ENCODE measurements at places on chromosomes 6 and 20.

- no peak for DNase-seq
Observed at GRCh38 chr6:110037726-110038295, 59.7 kb downstream of the GPR6 start.

GRCh38 chr20:12053353-12053752, 135.7 kb downstream of the BTBD3 start:
- DNase-seq: no peak

GRCh38 chr20:42370075-42370474, 751.9 kb upstream of the CHD6 start:
- DNase-seq: no peak

- no peak for DNase-seq
Observed at GRCh38 chr20:43537921-43538877, 20.6 kb upstream of the SGK2 start.

- no peak for DNase-seq
Observed at GRCh38 chr20:57211908-57212533, 54.4 kb downstream of the BMP7 start.

- no peak for DNase-seq
Observed at GRCh38 chr6:136401749-136402148, 112.1 kb upstream of the BCLAF1 start.

GRCh38 chr20:36607586-36608387, 2.2 kb downstream of the RAB5IF start:
- DNase-seq: no peak

GRCh38 chr20:47789081-47789763, 3.9 kb upstream of the SULF2 start:
- DNase-seq: no peak

DNA sequence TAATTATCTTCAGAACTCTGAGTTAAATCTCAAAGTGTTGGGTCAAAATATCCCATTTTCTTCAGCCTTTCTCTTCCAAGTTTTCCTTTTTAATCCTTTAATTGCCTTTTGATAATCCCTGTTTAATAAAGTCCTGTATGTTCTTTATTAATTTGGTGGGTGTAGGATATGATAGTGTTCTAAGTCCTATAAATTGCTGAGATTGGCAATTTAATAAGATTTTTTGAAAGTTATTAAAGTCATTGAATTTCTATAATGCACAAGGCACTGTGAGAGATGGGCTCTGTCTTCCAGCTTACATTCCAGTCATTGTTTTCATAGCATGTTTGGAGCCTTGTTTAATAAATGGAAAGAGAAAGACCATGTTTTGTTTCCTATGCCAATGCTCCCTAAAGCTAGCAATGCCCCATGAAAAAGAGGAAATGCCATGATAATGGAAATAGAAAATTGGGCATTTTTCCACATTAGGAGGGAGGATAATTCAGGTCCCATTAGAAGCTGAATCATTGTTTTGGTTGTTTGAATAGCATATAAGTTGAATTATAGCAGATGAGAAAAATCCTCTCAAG, 404.8 kb downstream of the CD109 start:
- no peak for DNase-seq

- DNase-seq: no peak
Observed at GRCh38 chr6:5998711-5999687, 7.7 kb downstream of the NRN1 start.

DNA sequence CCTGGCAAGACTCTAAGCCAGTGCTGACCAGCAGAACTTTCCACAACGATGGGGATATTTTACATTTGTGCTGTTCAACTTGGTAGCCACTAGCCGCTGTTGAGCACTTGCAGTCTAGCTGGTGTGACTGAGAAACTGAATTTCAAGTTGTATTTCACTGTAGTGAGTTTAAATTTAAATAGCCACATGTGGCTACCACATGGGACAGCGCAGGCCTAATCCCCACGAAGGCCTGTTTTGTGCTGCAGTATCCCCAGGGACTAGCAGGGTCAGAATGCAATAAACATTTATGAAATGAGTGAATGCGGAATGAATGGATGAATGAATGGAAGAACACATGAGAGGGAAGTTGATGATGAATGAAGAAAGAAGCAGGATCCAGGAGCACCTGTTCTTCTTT, 115.8 kb downstream of the TRERF1 start:
- DNase-seq: no peak

DNA sequence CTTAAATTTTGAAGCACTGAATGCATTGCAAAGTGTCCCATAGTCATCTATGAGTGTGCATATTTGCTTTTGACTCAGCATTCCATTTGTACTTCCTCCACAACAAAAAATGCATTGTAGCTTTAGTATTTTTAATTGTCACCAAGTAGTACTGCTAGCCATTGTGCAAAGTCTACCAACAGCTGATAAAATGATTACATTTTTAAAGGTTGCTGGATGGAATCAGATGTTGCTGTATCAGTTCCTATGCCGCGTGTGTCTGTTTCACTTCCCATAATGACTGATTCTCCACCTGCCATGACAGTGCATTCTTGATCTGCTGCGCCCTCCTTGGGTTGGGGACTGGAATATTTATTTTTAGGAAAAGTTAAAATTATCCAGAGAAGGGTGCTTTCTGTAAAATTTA, 41.2 kb downstream of the SLX4IP start:
- no peak for DNase-seq

- DNase-seq: no peak
Observed at GRCh38 chr6:39091220-39091619, 23.8 kb downstream of the SAYSD1 start.

GRCh38 chr20:53890443-53891305, 179.7 kb downstream of the BCAS1 start:
- no peak for DNase-seq

DNA sequence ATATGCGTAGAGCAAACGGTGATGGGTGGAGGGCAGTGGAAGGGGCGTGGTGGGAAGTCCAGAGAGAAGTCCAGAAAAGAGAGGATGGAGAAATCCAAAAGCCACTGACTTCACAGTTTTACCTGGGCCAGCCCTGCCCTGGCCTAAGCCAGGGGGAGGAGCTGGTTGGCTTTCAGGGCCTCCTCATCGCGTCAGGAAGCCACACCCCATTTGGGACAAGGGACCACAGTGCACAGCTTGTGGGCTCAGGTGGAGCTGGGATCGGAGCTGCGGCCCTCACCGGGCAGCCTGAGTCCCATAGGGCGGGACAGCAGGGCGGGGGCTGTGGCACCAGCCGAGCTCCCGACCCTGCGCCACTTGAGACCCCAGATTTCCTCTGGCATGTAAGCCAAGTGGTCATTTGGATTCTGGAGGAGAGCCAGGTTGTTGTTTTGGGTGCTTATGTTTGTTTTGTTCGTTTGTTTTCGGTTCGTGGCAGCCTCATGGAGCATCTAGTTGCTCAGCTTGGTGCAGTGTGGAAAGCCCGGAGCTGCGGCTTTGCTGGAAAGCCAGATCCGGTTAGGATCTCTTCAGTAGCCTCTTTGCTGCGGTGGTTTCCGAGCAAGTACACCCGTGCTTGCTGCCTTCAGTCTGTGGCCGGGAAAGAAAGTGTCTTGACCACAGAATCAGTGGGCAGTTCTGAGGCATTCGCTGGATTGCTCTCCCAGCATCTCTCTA, 42.2 kb downstream of the RIOK1 start:
- DNase-seq: no peak

DNA sequence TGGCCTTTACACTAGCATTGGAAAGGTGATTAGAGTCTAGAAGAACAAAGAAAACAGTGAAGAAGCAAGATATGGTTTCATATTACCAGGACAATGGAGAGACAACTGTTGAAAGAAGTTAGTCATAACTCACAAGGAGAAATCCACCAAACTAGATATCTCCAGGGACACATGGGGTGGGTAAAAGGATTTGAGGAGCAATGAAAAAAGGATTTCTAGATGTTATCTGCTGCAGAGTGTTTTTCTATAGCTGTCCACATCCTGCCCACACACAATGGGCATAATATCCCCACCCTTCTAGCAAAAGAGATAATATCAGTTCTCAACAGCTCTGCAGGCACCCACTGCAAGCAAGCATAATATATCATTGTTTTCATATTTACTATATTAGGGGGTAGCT, 303.1 kb downstream of the HAO1 start:
- no peak for DNase-seq

DNA sequence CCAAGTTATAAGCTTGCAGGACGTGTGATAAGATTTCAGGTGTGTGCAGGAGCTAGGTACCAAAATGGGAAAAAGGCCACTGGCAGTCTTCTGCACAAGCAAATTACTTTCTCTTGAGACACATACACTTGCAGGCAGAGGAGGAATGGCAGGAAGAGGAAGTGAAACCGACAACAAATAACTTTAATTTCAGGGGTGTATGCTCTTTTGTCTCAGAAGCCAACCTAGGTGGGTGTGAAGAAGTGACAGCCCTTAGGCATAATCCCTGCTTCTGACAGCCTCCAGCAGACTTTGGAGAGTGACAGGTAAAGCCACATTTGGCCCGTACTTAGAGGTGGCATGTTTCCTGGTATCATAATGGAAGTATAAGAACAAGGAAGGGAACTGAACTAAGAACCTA, 118.8 kb upstream of the TRAF3IP2 start:
- DNase-seq: no peak

GRCh38 chr6:18495236-18495635, 108.1 kb downstream of the RNF144B start:
- no peak for DNase-seq

GRCh38 chr6:143941852-143942627, 66.0 kb downstream of the PLAGL1 start:
- DNase-seq: peak; percentile 40

GRCh38 chr6:170564936-170565530, 10.9 kb downstream of the TBP start:
- no peak for DNase-seq

- no peak for DNase-seq
Observed at GRCh38 chr20:16017656-16018055, 555.6 kb downstream of the KIF16B start.

- DNase-seq: no peak
Observed at GRCh38 chr6:139277161-139277560, 14.6 kb downstream of the TXLNB start.

DNA sequence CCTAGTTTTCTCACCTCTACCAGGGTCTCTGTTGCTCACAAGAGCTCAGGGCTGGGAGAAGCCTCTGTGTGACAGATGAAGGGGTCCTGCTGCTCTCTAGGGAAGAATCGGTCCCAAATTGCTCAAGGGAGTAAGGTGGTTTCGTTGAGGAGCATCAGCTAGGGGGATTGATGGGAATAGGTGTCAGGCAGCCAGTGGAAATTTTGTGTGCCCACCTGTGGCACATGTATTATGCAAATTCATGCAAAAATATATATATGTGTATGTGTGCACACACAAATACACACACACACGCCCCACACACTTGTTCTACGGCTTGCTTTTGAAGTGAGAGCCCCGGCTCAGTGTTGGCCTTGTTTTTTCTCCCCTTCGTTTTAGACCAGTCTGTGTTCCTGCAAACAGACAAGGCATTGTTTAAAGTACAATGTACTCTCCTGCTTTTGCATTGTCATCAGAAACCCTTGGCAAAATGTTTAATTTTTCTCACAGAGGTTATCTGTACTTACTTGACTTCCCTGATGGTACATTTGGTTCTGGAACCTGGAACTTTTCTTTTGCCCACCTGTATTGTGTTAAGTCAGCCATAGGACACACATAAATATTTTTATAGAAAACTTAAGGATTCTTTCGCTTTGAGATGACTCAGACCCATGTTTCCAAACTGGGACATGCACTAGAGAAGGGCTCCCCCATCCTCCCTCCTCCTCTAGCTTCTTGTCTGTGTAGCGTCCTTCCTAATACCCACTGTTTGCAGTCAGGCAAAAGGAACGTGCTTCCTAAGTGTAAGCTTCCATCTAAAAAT, 26.7 kb downstream of the FOXO3 start:
- DNase-seq: no peak

GRCh38 chr6:134288538-134289203, 29.2 kb downstream of the SGK1 start:
- DNase-seq: no peak

GRCh38 chr6:36633915-36634314, 39.8 kb downstream of the SRSF3 start:
- no peak for DNase-seq

DNA sequence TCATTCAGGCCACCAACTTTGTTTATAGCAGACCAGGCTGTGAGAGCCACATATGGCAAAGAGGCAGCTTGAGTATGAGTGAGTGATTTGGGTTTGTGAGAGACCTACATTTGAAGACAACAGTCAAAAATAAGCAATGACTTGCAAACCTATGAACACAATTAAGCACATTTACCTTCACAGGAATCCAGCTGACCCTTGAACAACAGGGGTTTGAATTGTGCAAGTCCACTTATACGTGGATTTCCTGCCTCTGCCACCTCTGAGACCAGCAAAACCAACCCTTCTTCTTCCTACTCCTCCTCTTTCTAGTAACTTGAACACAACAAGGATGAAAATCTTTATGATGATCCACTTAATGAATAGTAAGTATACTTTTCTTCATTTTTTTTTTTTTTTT, 10.1 kb downstream of the RTN4IP1 start:
- DNase-seq: no peak

DNA sequence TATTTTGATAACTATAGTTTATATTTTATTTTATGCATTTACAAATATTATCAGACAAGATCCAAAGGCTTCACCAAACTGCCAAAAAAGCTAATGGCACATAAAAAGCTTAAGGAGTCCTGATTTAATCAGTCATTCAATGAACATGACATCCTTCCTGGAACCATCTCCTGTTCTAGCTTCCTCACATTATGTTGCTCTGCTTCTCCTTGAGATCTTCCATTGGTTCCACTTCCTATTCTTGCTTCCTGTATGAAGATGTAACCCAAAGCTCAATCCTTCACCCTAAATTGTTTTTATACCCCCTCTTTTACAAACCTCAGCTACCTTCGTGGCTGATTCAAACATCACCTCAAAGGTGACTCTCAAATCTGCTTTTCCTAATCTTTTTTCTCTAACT, 4.5 kb upstream of the BRD2 start:
- no peak for DNase-seq

DNA sequence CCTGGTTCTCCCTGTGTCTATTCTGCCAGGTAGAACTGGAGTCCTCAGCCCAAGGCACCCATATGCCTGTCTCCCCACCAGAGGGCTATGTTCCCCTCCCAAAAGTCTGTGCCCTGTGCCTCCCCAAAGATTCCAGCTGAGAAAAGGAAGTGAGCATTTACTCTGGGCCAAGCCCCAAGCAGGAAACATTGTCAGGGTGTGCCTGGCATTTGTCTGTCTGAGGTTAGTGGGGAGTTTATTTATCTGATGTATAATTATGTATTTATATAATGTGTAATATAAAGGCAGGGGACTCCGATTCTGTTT, 5.6 kb downstream of the GDF5 start:
- DNase-seq: no peak

- no peak for DNase-seq
Observed at GRCh38 chr6:3138341-3138740, 19.0 kb downstream of the TUBB2A start.

GRCh38 chr20:49729780-49730179, 16.1 kb upstream of the B4GALT5 start:
- no peak for DNase-seq

DNA sequence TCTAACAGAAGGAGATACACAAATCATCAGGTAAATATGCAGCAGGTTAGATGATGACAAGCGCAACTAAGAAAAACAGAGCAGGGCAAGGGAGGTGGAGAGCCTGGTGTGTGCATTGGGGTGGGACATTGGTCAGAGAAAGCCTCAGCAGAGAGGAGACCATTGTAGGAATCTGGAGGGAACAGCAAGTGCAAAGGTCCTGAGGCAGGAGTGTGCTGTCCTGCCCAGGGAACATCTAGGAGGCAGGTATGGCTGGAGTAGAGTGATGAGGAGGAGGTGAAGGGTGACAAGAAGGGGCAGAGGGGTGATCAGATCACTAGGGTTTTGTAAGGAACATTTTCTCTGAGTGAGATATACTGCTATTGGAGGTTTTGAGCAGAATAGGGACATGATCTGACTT, 90.1 kb downstream of the NCR2 start:
- DNase-seq: no peak

Data from NCI-H2107 (cell line).